ENCODE measurements at places on chromosomes 11 and 22.
A peak's percentile ranks its signal among the peaks of the same experiment; 100 is the strongest.

- DNase-seq: no peak
These were observed 48.1 kb upstream of the SHISAL1 start for GRCh38 chr22:44360668-44361381.

- DNase-seq: no peak
These were observed 70.3 kb downstream of the SCUBE1 start for GRCh38 chr22:43272869-43273318.

DNA sequence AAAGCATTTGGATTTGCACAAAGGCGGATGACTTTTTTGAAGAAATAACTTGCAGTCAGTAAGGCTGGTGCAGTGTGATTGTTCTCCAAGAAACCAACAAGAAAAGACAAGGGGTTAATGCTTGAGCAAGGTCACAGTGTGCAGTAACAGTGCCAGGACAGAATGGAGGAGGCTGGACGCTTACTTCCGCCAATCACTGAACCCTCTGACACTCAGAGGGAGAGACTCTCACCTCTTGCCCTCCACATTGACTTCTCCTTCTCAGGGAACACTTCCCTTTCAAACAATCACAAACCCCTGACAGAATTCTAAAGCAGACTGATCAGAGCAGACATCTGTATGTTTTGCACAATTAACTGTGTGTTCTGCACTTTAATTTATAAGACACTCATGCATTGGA lies 228.4 kb downstream of the BLID start:
- no peak for DNase-seq

DNA sequence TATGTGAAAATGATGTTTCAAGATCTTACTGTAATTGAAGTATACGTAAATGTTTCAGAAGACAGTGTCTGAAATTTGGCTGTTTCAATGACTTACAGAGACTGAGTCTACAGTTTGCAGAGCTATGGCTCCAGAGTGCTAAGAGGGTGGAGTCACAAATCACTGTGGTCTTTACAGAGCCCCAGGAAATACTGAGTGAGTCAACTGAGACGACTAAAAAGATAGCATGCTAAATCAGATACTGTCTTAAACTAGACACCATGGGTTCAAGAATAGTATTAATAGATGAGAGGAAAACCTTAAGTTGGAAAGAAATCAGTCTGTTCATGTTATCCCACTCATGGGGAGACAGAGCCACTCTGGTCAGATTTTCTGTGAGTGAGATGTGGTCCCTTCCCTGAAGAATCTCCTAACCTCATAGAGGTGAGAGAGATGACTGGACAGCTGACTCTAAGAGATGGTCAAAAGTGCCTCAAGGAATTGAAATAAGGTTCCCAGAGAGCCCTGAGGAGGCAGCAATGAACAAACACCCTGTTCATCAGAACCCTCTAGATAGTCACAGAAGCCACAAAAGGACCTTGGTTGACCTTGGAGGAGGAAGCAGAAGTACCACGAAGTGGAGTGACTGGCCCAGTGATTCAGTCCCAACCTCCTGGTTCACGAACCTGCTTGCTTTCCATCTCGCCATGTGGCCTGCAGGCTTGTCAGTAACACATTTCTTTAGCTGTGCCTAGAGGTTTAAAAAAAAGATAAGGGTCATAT lies 30.2 kb downstream of the C11orf91 start:
- no peak for DNase-seq

DNA sequence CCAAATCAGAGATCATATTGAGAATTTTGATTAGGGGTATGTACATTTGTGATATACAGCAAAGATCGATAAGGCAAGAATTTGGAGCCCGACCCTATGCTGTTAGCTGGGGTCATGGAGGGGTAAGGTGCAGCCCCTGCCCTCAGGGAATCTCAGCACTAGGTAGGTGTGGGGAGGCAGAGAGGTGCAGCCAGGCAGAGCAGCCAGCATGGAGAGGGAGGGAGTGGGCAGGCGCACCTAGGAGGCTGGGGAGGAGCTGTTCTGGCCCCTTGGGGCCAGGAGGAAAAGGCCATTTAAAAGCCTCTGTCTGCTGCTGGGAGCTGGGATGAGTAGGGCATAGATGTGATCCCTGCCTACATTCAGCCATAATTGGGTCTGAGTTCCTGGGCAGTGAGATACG lies 293.0 kb downstream of the TBC1D22A start:
- DNase-seq: no peak

DNA sequence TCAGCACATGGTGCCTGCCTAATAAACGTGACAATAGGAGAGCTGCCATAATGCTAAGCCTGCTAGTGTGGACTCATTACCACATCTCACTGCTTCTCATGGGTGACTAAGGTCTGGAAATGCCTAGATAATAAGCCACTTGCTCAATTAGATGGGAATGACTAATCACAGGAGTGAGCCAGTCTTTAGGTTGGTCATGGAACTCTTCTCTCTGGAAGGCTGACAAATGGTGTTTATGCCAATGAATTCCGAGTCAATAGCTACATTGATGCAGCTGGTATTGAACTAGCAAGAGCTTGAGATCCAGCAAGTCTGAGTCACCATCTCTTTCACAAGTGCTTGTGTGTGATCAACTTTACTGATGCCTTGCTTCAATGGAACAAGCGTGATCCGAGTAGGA lies 334.9 kb downstream of the OPCML start:
- no peak for DNase-seq

DNA sequence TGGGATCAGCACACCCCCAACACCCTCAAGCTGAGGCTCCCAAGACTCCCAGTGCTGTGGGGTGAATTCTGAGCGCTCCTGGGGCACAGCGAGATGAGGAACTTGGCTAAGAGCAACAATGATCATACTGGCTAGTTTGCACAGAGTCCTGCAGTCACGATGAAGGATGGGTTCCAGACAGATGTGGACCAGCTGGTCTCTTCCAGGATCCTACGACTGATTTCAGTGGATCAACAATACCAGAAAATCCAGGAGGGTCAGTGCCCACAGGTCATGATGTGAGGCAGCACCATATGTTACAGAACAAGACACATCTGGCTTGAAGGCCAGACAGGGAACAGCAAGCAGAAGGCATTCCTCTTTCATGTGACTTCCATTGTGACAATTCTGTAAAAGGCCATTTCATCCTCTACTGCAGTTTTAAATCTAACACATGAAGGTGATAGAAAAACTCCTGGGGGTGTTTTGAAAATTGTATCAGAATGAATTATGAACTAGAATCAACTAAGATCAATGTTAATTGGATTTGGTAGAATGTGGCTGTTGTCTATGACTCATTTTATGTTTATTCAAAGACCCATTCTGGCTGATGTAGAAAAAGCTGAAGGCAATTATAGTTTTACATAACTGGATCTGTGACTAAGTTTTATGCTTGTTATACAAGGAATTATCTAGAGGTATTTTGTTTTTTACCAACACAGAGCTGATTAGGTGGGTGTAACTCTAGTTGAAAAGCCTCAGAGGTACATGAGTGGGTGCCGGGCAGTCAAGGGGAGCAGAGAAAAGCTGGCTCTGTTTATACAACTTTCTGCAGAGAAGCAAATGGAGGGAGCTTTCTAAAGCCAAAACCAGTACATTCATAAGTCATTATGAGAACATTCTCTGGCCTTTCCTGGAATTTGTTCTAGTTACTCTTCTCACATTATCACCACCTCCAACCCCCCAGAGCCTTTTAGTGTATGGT lies 29.1 kb downstream of the OR52K1 start:
- DNase-seq: no peak

DNA sequence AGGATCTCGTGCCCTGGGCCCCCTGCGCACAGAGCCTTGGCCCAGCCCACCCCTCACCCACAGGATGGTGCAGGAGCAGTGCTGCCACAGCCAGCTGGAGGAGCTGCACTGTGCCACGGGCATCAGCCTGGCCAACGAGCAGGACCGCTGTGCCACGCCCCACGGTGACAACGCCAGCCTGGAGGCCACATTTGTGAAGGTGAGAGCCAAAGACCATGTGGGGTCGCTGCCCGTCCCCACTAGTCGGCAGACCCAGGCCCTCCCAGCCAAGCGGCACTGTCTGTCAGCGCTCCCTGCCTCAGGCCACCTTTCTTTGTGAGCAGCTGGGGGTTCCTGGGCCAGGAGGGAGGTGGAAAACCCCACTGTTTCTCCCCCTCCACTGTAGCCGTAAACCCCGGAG lies 22.8 kb downstream of the FBLN1 start:
- DNase-seq: no peak

DNA sequence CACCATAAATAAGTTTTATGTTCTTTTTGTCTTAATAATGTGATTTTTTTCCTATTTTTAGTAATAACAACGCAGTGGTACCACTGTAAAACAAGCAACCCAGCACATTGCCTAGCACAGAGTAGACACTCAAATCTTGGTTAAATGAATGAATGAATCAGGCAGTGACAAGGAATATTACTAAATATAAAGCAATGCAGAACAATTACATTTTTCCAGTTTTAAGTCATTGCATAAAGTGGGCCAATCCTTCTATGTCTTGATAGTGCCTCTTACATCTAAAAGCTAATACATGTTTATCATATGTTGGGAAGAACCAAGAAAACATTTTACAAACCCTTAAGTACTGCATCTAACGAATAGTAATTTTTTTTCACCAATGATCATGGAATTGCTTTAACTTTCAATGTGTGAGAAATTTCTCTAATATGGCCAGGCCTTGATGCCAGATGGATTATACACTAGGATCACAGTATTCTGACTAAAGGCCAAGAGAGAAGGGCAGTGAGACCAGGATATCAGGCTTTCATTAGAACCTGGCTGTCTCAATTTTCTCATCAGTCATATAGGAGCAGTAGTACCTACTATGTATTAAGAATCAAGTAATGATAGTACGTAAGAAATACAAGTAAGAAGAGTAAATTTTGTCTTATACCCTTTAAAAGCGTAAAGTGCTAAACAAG lies 88.5 kb downstream of the TRIM44 start:
- DNase-seq: no peak

GRCh38 chr11:70468256-70469195 lies 70.2 kb downstream of the CTTN start:
- no peak for DNase-seq

- DNase-seq: no peak
These were observed 90.4 kb downstream of the APIP start for GRCh38 chr11:34825670-34826383.

DNA sequence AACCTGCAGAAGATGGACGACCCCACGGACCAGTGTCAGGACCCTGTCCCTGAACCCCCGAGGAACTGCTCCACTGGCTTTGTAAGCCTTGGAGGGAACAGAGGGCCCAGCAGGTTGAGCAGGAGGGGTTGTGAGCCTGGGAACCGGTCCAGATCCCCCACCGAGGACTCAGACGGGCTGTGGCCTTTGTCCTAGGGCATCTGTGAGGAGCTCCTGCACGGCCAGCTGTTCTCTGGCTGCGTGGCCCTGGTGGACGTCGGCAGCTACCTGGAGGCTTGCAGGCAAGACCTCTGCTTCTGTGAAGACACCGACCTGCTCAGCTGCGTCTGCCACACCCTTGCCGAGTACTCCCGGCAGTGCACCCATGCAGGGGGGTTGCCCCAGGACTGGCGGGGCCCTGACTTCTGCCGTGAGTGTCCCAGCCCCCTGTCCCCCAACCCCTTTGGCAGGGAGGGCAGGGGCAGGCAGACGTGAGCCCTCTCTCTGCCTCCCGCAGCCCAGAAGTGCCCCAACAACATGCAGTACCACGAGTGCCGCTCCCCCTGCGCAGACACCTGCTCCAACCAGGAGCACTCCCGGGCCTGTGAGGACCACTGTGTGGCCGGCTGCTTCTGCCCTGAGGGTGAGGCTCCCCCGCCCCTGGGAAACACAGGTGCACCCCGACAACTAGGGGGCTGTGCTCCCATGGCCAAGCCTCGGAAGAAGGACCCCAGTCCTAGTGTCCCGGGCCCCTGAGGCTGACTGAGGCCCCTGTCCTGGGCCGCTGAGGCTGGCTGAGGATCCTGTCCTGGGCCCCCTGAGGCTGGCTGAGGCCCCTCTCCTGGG lies 6.4 kb downstream of the MUC5AC start:
- no peak for DNase-seq

DNA sequence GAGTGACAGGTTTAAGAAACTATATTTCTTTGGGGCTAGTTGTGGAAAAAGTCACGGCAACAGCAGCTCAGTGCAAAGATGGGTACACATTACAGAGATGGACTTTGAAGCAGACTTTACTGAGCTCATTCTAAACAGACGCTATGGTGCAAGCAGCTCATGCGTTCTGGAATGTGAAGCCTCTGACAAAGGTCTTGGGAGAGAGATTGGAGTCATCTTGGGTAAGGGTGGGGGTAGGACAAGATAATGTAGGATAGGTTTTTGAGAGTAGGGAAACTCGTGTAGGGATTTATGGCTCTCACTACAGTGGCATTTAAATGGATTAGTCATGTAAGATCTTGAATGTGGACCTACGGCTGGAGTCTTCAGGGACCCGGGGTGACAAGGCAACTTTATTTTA lies 36.2 kb upstream of the CLMP start:
- peak; percentile 70 for DNase-seq

DNA sequence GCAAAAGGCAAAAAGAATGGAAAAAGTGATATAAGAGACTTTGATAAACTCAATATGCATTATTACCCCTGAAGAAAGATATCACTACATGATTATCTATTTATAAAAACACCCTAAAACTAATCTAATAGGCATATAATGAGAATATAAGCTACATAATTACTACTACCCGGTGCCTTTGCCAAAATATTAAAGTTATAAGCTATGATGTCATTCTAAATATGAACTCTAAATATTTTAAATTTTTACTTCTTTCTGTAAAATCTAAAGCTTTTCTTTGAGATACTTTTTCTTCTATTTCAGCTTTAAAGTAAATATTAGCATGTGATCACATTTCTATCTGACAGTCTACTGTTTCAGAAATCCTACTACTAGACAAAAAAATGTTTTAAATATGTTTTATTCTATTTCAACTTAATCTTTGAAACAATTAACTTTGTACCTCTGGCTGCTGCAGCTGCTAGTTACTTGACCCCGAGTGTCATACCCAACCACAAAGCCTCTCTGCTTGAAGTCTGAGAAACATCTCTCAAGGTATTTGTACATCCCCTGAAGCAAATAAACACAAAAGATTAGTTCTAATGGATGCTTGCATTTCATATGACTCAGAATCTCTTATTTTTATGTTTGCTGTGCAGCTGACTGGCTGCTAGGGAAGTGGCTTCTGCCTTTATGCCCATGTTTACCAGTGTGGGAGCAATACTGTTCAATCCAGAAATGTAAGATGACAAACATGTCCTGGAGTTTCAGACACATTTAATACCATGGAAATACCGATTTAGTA lies 26.8 kb downstream of the PGM2L1 start:
- no peak for DNase-seq

- no peak for DNase-seq
These were observed 448.2 kb downstream of the TBC1D22A start for GRCh38 chr22:47210686-47211085.

DNA sequence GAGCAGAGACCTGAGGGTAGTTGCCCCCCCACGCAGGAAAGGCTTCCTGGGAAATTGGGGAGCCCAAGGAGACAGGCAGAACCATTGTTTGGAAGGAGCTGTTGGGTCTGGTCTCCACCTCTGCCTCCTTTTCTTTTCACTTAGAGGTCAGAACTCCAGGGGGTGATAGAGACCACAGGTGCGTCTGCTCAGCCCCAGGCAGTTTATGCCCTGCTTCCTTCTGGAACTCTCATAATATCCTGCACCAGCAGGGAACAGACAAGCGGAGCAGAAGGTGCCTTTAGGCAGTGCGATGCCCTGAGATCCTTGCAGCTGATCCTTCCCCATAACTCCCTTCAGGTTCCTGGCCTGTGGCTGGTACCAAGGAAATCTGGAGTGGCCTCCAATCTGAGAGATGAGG lies 120.2 kb downstream of the NECTIN1 start:
- DNase-seq: no peak
